Tibial nerve (tissue), 4 donors: ENCODE measurements at places on chromosomes 4 and X.

DNA sequence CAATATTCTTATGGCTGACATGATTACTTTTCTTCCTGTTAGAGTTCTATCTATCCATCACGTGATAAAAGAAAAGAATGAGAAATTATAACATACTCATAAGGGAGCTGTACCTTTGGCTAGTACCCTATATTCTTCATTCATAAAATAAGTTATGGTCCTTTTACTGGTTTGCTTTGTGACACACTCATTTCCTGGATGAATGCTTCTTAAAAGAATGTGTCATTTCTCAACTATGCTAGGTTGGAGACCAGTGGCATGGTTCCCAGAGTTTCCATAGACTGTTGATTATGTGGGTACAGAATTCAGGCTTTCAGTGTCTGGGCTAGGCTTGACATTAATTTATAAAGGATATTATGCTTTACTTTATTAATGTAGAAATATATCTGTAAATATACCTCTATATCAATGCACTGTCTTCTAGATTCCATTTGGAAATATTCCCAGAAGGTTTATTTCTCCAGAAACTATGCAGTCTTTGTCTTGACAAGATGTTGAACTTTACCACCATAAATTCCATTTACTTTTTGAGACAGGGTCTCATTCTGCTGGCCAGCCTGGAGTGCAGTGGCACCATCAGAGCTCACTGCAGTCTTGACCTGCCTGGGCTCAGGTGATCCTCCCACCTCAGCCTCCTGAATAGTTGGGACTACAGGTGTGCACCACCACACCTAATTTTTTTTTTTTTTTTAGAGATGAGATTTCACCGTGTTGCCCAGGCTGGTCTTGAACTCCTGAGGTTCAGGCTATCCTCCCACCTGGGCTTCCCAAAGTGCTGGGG lies 23.8 kb downstream of the NUDT6 start:
- DNase-seq: no peak

DNA sequence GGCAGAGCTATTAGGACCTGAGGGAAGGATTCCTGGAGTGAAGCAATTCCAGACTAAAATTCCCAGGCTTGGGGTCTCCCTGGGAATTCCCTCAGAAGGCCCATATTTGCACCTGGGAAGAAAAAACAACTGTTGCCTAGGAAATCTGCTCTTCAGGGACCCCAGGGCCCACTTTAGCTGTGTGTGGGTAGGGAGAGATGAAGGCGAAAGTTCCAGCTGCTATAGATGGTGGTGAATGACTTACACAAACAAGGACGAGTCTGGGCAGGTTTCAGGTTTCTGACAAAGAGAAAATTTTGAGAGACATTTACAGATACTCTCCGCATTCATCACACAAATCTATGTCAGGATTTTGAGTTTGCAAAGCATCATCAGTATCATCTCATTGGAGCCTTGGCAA lies 126.1 kb downstream of the GPC3 start:
- no peak for DNase-seq

GRCh38 chr4:154014407-154015321 lies 225.8 kb upstream of the SFRP2 start:
- DNase-seq: no peak

GRCh38 chr4:42478946-42479345 lies 81.7 kb downstream of the SHISA3 start:
- no peak for DNase-seq

GRCh38 chr4:164997324-164997723 lies 19.9 kb upstream of the TRIM61 start:
- DNase-seq: no peak

DNA sequence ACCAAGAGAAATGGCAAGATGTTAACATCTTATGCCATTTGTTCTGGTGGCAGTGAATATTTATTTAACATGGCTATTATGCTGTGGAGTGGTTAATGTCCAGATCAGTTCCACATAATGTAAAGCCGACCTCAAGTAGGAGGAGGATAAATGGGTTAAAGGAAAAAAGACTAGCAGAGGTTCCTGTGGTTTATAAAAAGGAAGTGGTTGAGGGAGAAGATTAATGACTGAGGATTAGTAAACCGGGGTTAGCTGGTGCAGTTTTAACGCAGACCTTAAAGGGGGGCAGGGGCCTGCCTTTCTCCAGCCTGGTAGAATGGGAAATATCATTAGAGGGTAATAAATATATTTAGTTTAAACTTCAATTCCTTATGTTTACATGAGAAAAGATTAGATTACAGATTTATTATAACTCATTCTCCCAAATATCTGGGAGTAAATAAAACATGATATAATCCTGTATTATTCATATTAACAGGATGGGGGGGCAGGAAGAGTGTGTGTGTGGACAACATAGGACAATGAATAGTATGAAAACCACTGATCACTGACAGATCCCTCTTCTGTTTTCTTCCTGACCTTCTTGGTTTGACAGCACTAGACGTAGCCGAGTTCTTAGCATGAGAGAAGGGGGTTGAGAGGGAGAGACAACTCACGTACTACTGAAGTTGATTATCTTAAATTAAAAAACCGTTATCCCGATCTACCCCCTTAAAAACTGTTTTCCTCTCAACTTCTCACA lies 124.1 kb upstream of the LIMCH1 start:
- DNase-seq: no peak

GRCh38 chrX:71953391-71953790 lies 42.7 kb downstream of the NHSL2 start:
- no peak for DNase-seq

DNA sequence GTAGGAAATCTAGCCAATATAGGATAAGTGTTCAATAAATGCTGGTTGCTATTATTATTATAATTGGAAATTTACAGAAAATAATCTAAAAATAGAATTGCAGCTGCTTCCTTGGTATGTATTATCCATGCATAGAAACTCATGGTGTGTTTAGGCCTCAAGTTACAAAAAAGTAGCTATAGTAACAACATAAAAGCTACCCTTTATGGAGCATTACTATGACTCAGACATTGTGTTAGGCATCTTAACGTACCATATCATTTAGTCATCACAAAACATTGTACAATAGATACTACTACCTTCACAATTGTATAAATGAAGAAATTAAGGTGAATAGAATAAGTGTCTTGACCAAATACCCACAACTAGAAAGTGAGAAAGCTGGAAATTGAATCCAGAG lies 126.9 kb upstream of the NRK start:
- DNase-seq: no peak
